ENCODE measurements at places on chromosomes 2 and 18.
A peak's percentile ranks its signal among the peaks of the same experiment; 100 is the strongest.

- no peak for DNase-seq
Observed at GRCh38 chr2:227545990-227546389, 52.7 kb upstream of the SCYGR2 start.

GRCh38 chr2:143264851-143265250, 135.6 kb downstream of the ARHGAP15 start:
- DNase-seq, result no peak

DNA sequence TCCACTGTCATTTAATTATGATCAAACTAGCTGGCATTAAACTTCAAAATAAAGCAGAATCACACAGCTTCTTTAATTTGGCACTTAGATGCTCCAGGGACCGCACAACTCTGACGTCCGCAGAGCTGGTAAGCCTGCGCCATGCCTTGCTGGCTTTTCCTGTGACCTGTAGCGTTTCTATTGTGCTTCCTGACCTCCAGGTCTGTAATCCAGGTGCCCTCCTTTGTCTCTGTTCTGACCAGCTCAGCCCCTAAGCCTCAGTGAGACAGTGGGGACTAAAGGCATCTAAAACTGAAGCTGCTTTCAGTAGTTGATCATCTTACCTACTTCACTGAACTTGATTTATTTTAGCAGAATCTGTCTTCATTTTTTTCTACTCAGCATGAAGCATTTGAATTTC, 249.7 kb upstream of the RGPD4 start:
- DNase-seq, result no peak

DNA sequence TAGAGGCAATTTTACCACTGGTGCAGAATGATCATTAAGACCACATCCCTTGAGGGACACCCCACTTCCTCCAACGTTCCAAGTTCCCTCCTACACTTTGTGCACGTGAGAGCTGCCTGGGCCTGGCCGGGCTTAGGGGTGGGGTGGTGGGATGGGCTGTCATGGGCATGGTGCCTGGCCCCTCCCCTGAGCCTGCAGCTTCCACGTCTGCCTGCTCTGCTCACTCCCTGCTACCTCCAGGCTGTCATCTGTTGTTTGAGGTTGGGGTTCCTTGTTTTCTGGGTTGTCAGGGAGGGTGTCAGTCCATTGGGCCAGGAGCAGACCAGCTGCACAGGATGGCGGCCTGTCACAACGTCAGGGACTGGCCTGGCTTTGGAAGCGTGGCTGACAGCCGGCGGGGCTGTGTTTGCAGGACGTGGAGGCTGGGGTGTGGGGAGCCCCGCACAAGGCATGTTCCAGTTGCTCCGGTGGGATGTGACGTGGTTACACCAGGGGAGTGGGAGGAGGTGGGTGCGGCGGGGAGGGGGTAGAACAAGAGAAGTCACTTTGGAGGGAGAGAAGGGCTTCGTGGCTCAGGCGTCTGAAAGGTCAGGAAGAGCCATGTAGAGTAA, 72.3 kb downstream of the RTP5 start:
- no peak for DNase-seq

GRCh38 chr2:190344276-190344827, 963 bp downstream of the INPP1 start:
- DNase-seq, result no peak

GRCh38 chr2:24898122-24899109, 21.6 kb downstream of the ADCY3 start:
- no peak for DNase-seq

GRCh38 chr18:22709288-22710060, 223.7 kb upstream of the RBBP8 start:
- DNase-seq, result no peak

- no peak for DNase-seq
Observed at GRCh38 chr2:98416383-98417159, 28.1 kb upstream of the INPP4A start.

DNA sequence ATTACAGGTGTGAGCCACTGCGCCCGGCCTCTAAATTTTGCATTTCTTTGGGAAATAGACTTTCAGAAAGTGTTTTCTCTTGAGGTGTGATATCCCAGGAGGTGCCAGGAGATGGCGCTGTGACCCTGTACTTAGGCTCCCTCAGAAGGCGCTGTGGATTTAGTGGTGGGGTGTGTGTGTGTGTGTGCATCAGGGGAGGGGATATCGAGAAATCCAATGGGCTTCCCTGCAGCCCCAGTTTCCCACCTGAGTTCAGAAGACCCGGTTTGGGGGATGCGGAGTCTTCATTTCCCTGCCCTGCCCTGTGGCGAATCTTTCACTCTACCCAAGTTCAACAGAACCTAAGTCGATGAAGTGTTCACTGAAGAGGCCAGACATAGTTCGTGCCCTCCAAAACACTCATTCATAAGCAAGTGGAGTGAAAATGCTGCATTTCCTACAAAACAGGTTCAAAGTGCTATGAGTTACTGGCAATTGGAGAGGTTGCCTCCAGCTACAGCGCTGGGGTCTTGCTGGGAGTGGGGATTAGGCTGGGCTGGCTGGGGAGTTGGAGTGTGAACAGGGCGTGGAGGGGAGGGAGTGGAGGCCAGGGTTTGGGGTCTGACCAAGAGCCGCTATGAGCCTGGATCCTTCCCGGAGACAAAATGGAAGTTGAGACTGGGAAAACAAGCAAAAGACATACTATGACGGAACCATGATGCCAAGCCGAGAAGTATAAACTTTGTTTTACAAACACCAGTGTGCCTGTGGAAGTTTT, 6.5 kb upstream of the WNT6 start:
- peak; percentile 51 for DNase-seq

DNA sequence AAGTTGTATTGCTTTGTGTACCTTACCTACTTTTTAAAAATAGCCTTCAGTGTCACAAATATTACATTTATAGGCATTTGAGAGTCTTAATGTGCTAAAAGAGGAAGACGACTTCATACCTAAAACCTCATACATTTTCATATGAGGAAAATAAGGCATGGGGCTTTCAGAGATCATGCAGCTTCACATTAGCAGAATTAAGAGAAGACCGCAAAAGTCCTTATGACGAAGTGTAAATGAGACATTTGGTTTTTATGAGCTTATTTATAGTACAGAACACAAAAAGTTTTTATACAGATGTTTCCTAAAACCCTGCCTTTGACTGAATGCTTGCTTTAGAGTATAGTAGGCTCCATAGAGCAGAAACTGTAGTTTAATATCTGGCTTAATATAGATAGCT, 10.1 kb upstream of the CCDC138 start:
- DNase-seq, result no peak

- no peak for DNase-seq
Observed at GRCh38 chr2:18803141-18803939, 214.0 kb upstream of the NT5C1B start.

DNA sequence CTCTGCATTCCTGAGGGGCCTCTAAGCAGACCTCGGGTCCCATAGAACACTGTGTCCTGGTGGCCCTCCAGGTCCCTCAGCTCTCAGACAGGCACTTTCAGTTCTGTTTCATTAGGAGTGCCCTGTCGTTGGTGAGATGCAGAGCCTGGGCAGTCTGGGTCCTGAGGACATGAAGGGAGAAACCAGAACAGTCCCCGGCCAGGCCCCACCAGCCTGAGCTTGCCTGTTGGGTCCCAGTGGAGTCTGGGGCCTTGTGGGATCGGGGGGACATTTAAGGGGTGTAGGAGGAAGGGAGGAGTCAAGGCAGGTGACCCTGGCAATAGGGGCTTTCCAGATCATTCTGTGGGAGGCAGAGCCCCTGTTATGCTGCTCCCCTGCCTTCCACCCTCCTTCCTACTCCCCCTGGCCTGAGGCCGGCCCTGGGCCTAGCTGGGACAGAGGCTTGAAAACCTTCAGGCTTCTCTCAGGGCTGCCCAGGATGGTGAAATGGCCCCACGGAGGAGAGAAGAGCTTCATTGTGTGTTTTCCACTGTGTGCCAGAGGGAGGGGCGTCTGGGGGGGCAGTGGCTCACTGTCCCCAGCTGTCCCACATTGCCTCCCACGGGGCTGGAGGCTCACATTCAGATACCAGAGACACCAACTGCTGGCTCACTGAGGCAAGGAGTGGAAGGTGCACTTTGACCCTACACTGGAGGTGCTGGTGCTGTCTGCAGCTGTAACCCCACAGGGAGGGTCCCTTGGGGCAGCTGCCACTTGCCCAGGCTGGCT, 26.6 kb upstream of the CATIP start:
- no peak for DNase-seq

GRCh38 chr2:175442441-175442840, 260.9 kb upstream of the ATP5MC3 start:
- DNase-seq, result no peak

GRCh38 chr2:161357097-161357496, 48.9 kb downstream of the PSMD14 start:
- no peak for DNase-seq

DNA sequence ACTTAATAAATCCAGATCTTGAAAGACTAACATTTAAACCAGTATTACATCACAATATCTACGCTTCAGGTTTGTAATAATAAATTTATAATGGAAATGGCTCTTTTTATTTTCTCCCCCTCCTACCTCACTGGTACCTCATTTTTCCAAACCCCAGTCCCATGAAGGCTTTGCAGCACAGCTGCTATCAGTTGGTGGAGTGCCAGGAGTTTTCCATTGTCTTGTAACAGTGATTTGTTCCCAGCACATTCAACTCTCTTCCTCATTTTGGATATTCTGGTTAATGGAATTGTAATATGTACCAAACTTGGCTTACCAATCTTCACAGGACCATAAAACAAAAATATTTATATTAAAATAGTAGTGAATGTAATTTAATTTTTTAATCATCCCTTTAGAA, 91.2 kb downstream of the VRK2 start:
- DNase-seq, result no peak

- no peak for DNase-seq
Observed at GRCh38 chr2:53018825-53019425, 748.7 kb upstream of the CHAC2 start.

DNA sequence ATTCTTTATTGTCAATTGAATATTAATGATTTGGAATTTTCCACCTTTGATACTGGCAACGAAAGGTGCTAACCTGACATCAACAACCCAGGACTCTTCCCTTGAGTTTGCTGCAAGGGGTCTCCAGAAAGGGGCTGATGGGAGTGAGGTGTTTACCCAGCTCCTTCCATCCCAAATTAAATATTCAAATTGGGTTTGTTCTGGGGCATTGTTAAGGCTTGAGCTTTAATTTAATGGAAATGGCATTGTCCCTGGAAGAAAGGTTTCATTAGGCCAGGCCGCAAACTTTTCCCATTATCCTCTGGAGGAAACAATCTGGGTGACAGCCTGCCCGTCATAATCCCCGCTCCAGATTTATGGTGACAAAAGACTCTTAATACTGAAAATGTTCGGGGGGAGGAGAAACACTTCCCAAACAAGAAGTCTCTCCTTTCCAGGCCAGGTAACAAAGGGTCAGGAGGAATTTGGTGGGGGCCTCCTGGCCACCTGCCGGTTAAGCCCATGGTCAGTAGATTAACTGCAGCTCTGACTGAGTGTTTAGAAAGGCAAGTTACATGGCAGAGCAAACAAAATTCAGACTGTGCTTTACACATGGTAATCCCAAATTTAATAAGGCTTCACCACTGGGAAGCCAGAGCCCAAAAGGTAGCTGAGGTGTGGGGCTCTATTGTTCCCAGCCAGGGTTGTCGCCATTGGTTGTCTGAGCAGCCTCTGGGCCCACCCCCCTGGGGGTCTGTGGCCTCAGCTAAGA, 151.4 kb upstream of the SIX3 start:
- DNase-seq, result no peak

- no peak for DNase-seq
Observed at GRCh38 chr2:112004253-112004645, 50.8 kb upstream of the TMEM87B start.

- no peak for DNase-seq
Observed at GRCh38 chr2:143177096-143177786, 48.0 kb downstream of the ARHGAP15 start.

GRCh38 chr2:60823694-60824305, 57.6 kb upstream of the REL start:
- no peak for DNase-seq

DNA sequence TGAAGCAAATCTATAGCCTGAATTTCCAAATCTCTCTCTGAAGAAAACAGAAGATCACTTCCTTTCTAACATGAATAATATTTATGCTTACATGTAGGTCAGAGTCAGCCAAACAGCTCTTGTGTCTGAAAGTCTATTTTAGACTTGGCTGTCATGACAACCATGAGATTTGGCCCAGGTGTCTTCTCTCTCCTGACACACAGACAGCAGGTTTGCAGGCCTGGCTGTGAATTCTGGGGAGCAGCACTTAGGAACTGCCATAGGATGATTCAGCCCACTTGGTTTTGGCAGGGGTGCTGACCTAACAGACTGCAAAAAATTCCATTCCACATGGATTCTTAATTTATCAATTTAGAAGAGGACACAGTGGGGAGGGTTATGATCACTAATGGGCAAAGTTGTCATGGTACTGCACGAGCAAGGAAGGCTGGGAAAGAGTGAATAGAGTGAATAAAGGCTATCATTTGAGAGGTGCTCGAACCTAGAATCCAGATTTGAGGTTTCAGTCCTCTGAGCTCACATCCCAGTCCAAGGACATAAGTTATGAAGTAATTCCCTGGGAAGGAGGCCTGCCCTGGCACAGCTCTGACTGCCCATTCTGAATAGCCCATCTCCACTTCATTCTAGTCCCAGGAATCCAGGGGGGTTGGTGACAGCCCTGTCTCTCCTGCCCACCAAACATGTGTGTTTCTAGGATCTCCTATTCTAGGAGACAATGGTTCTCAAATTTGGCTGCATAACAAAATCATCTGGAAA, 453.9 kb upstream of the TRIB2 start:
- no peak for DNase-seq

DNA sequence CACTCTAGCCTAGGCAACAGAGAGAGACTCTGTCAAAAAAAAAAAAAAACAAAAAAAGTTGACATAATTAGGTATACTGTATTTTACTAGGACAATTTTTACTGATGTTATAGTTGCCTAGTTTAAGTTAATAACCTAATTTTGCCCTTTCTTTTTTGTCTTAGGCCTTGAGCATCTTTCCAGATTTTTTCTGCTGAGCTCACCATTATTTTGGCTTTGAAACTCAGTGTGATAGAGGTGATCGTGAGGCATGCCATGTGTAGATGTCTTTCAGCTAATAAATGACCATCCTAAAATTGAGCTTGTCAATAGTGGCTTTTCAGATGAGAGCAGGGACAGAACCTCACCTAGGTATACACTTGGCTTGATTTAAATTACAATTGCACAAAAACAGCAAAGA, 47.4 kb downstream of the RPRM start:
- DNase-seq, result no peak

DNA sequence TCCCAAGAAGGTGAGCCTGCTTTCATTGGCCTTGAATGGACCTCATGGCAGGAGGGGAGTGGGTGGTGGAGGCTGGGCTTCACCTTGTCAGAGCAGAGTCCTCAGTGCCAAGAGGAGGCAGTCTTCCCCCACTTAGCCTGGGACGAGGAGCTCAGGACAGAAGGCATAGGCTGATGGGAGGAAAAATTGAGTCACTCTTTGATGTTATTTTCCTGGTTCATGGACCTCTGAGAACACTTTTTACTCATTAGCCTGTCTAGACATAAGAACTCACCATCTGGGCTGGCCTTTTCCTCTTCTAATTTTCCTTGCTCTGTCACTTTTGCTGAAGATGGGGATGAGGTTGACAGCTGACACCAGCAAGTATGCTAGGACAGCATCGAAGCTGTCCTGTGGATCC, 225.7 kb upstream of the TNP1 start:
- DNase-seq, result no peak

Data from activated effector memory CD4-positive, alpha-beta T cell treated with Interleukin-2 at 50 U/mL for 16 hours (primary cell).